KG1 (cell line): ENCODE measurements at places on chromosomes 3 and 15.

DNA sequence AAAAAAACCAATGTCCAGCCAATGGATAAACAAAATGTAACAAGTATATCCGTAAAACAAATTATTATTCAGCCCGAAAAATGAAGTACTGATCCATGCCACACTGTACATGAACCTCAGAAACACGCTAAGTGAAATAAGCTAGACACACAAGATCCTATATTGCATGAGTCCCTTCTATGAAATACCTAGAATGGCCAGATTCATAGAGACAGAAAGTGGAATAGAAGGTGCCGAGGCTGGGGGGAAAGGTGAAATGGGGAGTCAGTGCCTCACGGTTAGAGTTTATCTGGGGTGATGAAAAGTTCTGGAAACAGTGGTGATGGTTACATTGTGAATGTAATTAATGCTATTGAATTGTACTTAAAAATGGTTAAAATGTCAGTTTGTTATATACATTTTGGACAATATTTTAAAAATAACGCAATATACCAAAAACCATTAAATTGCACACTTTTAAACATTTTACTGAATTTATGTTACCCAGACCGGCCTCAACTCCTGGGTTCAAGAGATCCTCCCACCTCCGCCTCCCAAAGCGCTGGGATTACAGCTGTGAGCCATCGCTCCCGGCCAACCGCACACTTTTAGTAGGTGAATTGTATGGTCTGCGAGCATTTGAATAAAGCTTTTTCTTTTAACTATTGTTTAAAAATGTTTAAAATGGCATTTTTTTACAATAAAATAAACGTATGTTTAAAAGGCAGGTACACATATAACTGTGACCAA is 2.1 kb downstream of the RNF168 start:
- DNase-seq = no peak

DNA sequence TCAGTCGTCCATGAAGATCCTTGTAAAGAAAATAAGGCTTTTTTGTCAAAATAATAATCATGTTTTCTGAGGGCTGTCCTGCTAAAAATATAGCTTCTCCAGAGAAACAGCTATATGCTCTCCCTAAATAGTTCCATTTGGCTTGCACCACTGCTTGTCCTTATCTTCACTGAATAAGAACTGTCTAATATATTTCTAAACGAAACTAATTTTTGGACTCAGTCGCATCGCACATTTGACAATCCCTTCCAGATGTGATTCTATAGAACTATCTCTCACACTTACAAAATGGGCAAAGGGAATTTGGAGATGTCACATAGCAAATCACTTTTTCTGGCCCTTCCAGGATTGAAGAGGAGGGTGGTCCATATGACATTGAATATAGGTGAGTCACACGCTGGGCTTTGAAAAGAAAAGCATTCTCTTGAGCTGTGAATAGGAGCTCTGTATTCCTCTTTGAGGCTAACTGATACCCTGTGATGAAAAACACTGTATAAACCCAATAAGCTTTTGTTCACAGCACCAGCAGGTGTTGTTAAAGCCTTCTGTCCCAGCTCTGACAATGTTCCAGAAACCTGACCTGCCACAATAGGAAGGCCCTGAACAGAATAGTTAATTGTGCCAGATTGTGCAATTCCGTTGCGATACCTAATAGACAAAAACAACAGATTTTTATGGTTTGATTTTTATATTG is 1144.2 kb downstream of the ROBO2 start:
- DNase-seq = no peak

DNA sequence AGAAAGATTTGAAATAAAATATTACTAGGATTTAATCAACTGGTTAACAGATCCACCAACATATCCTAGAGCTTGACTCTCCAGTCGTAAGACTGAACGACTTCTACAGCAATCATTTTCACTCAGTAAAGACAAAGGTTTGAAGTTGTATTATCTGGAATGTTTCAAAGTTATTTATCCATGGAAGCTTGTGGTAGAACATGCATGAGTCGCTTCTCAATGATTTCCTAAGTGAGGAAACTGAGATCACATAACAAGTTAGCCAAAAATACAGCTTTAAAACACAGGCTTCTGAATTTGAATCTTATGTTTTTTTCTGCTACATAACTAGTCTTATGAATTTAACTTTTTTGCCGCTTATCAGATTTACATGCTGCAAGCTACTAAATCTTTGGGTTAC is 241.8 kb downstream of the FOXP1 start:
- DNase-seq = no peak

DNA sequence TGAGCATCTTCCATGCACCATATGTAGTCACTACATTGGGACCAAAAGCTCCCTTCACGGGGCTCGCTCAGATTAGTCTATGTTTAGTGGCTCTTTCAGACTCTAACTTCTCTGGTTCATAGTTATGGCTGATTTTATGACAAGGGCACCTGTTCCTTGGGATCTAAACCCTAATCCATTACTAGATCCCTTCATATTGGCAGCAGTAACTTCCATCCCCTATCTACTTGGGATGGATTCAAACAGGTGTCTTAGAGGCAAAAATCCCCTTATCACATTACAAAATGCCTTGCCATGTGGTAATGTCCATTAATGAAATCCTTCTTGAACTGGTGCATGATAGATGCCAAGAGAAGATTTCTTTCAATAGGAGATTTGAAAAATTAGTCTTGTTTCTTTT is 96.7 kb upstream of the TP63 start:
- no peak for DNase-seq

DNA sequence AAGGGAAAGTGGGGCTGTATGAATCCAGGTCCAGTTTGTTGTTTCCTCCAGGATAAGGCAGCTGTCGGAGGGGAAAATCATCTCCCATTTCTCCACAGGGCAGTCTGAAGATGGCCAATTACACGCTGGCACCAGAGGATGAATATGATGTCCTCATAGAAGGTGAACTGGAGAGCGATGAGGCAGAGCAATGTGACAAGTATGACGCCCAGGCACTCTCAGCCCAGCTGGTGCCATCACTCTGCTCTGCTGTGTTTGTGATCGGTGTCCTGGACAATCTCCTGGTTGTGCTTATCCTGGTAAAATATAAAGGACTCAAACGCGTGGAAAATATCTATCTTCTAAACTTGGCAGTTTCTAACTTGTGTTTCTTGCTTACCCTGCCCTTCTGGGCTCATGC is 911 bp downstream of the CCRL2 start:
- DNase-seq = no peak

- DNase-seq = no peak
Observed at GRCh38 chr3:182636646-182637045, 156.7 kb upstream of the ATP11B start.
